Large intestine (tissue), 12 donors: ENCODE measurements at places on chromosomes 5 and 9. TPM values are rescaled to one million over a fixed set of nuclear protein-coding genes. Genes with fewer than 3 reads are reported as not detected.

The REEP2 gene
- 38.6 TPM for polyA plus RNA-seq

The COL23A1 gene
- 8.9 TPM for polyA plus RNA-seq

The ACOT12 gene
- polyA plus RNA-seq = 0.72 TPM

The MCIDAS gene
- not detected for polyA plus RNA-seq

The PCDHGA7 gene
- polyA plus RNA-seq = 0.69 TPM

The PDE4D gene
- polyA plus RNA-seq = 13.5 TPM

The MAN2A1 gene
- 100.0 TPM for polyA plus RNA-seq

The RUSC2 gene
- 12.0 TPM for polyA plus RNA-seq

The CNTFR gene
- 15.9 TPM for polyA plus RNA-seq

The SPINK7 gene
- 0.06 TPM for polyA plus RNA-seq

The OMD gene
- polyA plus RNA-seq = 0.85 TPM

The RETREG1 gene
- 27.0 TPM for polyA plus RNA-seq

The SH3TC2 gene
- 0.72 TPM for polyA plus RNA-seq

The TOR2A gene
- polyA plus RNA-seq = 16.5 TPM

The IFNA21 gene
- 0.13 TPM for polyA plus RNA-seq

The STPG3 gene
- polyA plus RNA-seq = 3.4 TPM

The FAM221B gene
- 0.10 TPM for polyA plus RNA-seq

The ZNF454 gene
- 2.9 TPM for polyA plus RNA-seq

The OTP gene
- not detected for polyA plus RNA-seq

The SWI5 gene
- 21.6 TPM for polyA plus RNA-seq

The GRM6 gene
- 0.70 TPM for polyA plus RNA-seq

The SLC22A4 gene
- 9.6 TPM for polyA plus RNA-seq

The MAML1 gene
- 29.9 TPM for polyA plus RNA-seq

The PPP3R2 gene
- polyA plus RNA-seq = 0.01 TPM

The SLC45A2 gene
- polyA plus RNA-seq = 0.12 TPM

The FYB1 gene
- polyA plus RNA-seq = 6.8 TPM

The RNF224 gene
- 87.5 TPM for polyA plus RNA-seq

The INSL4 gene
- polyA plus RNA-seq = not detected

The TBC1D2 gene
- polyA plus RNA-seq = 30.1 TPM

The ASPN gene
- polyA plus RNA-seq = 40.3 TPM

The IL4 gene
- not detected for polyA plus RNA-seq

The MCTP1 gene
- 4.8 TPM for polyA plus RNA-seq

The TEX48 gene
- polyA plus RNA-seq = not detected

The MPDZ gene
- polyA plus RNA-seq = 51.0 TPM

The MVB12B gene
- polyA plus RNA-seq = 13.4 TPM

The UGT3A2 gene
- 1.6 TPM for polyA plus RNA-seq

The NKD2 gene
- polyA plus RNA-seq = 15.2 TPM

The CD14 gene
- 13.2 TPM for polyA plus RNA-seq

The PCDHAC2 gene
- 2.4 TPM for polyA plus RNA-seq

The AGXT2 gene
- polyA plus RNA-seq = 33.8 TPM

The CA9 gene
- polyA plus RNA-seq = 4.2 TPM

The TOR4A gene
- polyA plus RNA-seq = 18.4 TPM

The ERCC6L2 gene
- 29.2 TPM for polyA plus RNA-seq

The NXNL2 gene
- 0.57 TPM for polyA plus RNA-seq

The TMEM174 gene
- not detected for polyA plus RNA-seq

The DNAJC18 gene
- polyA plus RNA-seq = 8.7 TPM

The GPSM1 gene
- polyA plus RNA-seq = 39.9 TPM
